ENCODE measurements at places on chromosomes 5 and 9. TPM values are rescaled to one million over a fixed set of nuclear protein-coding genes. Genes with fewer than 3 reads are reported as not detected.

The CRHBP gene
- total RNA-seq = 0.26 TPM

The PCA3 gene
- not detected for total RNA-seq

The ROPN1L gene
- 0.58 TPM for total RNA-seq

The OTP gene
- total RNA-seq = not detected

The CCDC171 gene
- total RNA-seq = 6.0 TPM
